Neuronal stem cell (in vitro differentiated cells): ENCODE measurements at places on chromosomes 1 and 21.

- no peaks in the 10 kb centered on the region for H3K27me3 ChIP-seq
- DNase-seq, result no peak
- H3K36me3 ChIP-seq, result peaks cover 17% of the 10 kb centered on the region
- no peaks in the 10 kb centered on the region for H3K4me1 ChIP-seq
Measured at GRCh38 chr1:51850420-51851223, 27.9 kb downstream of the NRDC start.

GRCh38 chr1:2205191-2205952 is 10.8 kb upstream of the FAAP20 start:
- peaks cover 46% of the 10 kb centered on the region for H3K4me1 ChIP-seq
- no peaks in the 10 kb centered on the region for H3K36me3 ChIP-seq
- H3K4me3 ChIP-seq, result no peak overlapping the region
- H3K27me3 ChIP-seq, result no peaks in the 10 kb centered on the region

DNA sequence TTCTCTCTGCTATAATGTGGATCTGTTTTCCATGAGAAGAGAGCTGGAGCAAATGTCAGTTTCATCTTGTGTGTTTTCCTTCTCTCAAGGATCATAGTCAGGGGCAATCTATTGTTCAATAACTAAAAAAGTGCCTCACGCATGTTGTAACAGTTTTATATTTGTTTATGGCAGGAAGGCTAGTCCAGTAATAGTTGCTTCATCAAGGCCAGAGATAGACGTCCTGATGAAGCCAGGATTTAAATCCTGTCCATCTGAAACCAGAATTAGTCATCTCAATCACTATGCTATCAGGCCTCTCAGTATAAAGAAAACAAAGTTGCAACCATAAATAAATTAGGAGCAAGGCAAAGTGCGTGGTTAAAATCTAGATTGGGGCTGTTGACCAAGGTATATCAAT is 30.2 kb upstream of the DUSP10 start:
- no peaks in the 10 kb centered on the region for H3K27me3 ChIP-seq
- H3K27ac ChIP-seq, result no peak overlapping the region
- no peaks in the 10 kb centered on the region for H3K4me1 ChIP-seq
- no peak for DNase-seq
- no peaks in the 10 kb centered on the region for H3K36me3 ChIP-seq

- no peak for DNase-seq
- peaks cover 41% of the 10 kb centered on the region for H3K4me1 ChIP-seq
- H3K27ac ChIP-seq, result no peak overlapping the region
- no peaks in the 10 kb centered on the region for H3K36me3 ChIP-seq
Measured at GRCh38 chr1:31767225-31767624, 3.1 kb upstream of the ADGRB2 start.

DNA sequence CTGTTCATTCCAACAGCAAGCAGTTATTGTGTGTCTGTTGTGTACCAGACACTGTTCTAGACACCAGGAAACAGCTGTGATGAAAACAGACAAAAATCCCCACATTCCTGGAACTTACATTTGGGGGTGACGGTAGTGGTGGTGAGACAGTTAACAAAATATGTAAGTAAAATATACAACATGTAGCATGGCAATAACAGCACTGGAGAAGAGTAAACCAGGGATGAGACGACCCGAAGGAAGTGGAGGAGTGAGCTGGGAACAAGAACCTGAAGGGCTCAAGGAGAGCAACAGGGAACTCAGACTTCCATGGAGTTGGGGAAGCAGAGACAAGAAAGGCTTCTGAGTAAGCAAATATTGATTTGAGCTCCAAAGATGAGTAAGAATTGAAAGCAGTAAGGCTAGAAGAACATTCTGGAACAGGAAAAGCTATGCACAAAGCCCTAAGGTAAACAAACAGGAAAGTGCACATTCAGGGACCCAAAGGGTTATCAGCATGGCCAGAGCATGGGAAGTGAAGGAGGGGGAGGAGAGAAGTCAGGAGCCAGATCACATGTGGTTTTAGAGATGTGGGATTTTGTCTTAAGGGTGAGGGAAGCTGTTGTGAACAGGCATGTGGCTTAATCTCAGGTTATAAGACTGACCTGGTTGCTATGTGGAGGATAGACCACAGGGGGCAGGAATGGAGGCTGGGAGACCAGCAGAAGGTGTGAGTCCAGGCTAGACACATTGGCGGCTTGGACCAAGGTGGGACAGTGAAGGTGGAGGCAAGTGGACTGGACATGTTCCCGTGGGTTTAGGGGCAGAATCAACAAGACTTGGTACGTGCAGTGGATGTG is 7.3 kb downstream of the CSF1 start:
- H3K36me3 ChIP-seq, result peaks cover 22% of the 10 kb centered on the region
- no peaks in the 10 kb centered on the region for H3K4me1 ChIP-seq
- H3K4me3 ChIP-seq, result no peak overlapping the region
- DNase-seq, result no peak

- no peak overlapping the region for H3K27ac ChIP-seq
- H3K4me1 ChIP-seq, result no peaks in the 10 kb centered on the region
- H3K4me3 ChIP-seq, result no peak overlapping the region
- H3K36me3 ChIP-seq, result no peaks in the 10 kb centered on the region
- DNase-seq, result no peak
Measured at GRCh38 chr1:21966247-21967000, 10.4 kb upstream of the CELA3B start.

- DNase-seq, result no peak
- H3K27ac ChIP-seq, result no peak overlapping the region
- no peaks in the 10 kb centered on the region for H3K36me3 ChIP-seq
Measured at GRCh38 chr1:236334893-236335545, 53.3 kb upstream of the ERO1B start.

GRCh38 chr1:62810420-62811274 is 26.7 kb downstream of the ATG4C start:
- H3K27me3 ChIP-seq, result no peaks in the 10 kb centered on the region
- H3K27ac ChIP-seq, result no peak overlapping the region
- peaks cover 33% of the 10 kb centered on the region for H3K36me3 ChIP-seq
- H3K4me1 ChIP-seq, result no peaks in the 10 kb centered on the region
- no peak overlapping the region for H3K4me3 ChIP-seq
- no peak for DNase-seq

DNA sequence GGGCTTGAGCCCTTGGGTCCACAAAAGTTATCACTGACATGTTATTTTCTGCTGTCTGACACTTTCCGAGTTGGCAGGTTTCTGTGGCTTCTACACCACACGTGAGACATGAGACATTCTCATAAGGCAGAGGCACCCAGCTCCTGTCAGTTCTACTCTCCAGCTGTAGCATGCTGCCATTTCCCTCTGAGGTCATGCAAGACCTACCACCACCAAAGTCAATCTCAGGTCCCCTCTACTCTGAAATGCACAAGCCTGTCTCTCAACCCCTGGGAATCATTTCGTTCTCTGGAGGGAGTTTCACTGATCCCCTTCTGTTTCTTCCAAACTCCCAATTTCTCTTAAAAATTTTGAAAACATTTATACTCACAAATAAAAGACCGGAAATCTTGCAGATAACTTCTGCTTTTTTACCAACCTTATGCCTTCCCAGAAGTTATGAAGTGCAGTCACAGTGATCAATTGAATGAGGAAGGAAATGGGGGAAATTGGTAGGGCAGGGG is 39.5 kb upstream of the CR2 start:
- H3K4me1 ChIP-seq, result no peaks in the 10 kb centered on the region
- H3K27ac ChIP-seq, result no peak overlapping the region
- H3K36me3 ChIP-seq, result no peaks in the 10 kb centered on the region

- no peaks in the 10 kb centered on the region for H3K27me3 ChIP-seq
- no peak overlapping the region for H3K27ac ChIP-seq
- H3K4me3 ChIP-seq, result no peak overlapping the region
- no peaks in the 10 kb centered on the region for H3K4me1 ChIP-seq
- DNase-seq, result no peak
Measured at GRCh38 chr1:177969109-177969508, 749 bp downstream of the SEC16B start.

- no peak overlapping the region for H3K27ac ChIP-seq
- no peaks in the 10 kb centered on the region for H3K36me3 ChIP-seq
- DNase-seq, result no peak
Measured at GRCh38 chr1:107935396-107936064, 29.4 kb downstream of the VAV3 start.

DNA sequence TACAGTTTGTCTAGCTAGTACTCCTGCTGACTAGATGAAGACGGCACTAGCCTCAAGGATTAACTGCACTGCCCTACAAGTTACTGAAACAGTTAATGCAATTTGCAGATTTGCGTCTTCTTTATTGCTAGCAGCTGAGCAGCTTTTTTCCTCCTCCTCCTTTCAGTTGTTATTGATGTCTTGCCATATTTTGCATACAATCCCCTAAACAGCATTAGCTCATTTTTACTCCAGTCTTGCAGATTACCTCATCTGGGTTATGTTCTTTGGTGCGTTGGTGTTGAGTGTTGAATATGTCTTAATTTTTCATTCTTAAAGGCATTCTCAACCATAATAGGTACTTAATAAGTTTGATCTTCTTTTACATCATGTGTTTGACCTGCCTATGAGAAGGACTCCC is 363.4 kb upstream of the LYPLAL1 start:
- H3K4me3 ChIP-seq, result no peak overlapping the region
- peaks cover 7% of the 10 kb centered on the region for H3K4me1 ChIP-seq
- no peaks in the 10 kb centered on the region for H3K27me3 ChIP-seq
- DNase-seq, result no peak

- H3K36me3 ChIP-seq, result no peaks in the 10 kb centered on the region
- H3K4me1 ChIP-seq, result no peaks in the 10 kb centered on the region
- no peaks in the 10 kb centered on the region for H3K27me3 ChIP-seq
- no peak overlapping the region for H3K27ac ChIP-seq
Measured at GRCh38 chr21:34630536-34631143, 15.7 kb upstream of the RCAN1 start.

GRCh38 chr1:57341721-57342120 is 82.1 kb downstream of the DAB1 start:
- H3K27me3 ChIP-seq, result no peaks in the 10 kb centered on the region
- no peak overlapping the region for H3K27ac ChIP-seq
- no peaks in the 10 kb centered on the region for H3K4me1 ChIP-seq
- H3K36me3 ChIP-seq, result no peaks in the 10 kb centered on the region
- no peak for DNase-seq
- no peak overlapping the region for H3K4me3 ChIP-seq

- no peak overlapping the region for H3K4me3 ChIP-seq
- H3K27ac ChIP-seq, result no peak overlapping the region
- no peaks in the 10 kb centered on the region for H3K4me1 ChIP-seq
- DNase-seq, result no peak
Measured at GRCh38 chr1:24656046-24656445, 12.9 kb downstream of the SRRM1 start.

GRCh38 chr21:42513985-42514882 is 582 bp downstream of the SLC37A1 start:
- no peaks in the 10 kb centered on the region for H3K36me3 ChIP-seq
- peak overlapping the region; percentile 79 for H3K4me3 ChIP-seq
- H3K27me3 ChIP-seq, result peaks cover 13% of the 10 kb centered on the region
- peaks cover 10% of the 10 kb centered on the region for H3K4me1 ChIP-seq

GRCh38 chr1:195754874-195755273 is 853.4 kb downstream of the KCNT2 start:
- no peaks in the 10 kb centered on the region for H3K4me1 ChIP-seq
- no peak for DNase-seq
- H3K27me3 ChIP-seq, result no peaks in the 10 kb centered on the region
- H3K36me3 ChIP-seq, result no peaks in the 10 kb centered on the region

DNA sequence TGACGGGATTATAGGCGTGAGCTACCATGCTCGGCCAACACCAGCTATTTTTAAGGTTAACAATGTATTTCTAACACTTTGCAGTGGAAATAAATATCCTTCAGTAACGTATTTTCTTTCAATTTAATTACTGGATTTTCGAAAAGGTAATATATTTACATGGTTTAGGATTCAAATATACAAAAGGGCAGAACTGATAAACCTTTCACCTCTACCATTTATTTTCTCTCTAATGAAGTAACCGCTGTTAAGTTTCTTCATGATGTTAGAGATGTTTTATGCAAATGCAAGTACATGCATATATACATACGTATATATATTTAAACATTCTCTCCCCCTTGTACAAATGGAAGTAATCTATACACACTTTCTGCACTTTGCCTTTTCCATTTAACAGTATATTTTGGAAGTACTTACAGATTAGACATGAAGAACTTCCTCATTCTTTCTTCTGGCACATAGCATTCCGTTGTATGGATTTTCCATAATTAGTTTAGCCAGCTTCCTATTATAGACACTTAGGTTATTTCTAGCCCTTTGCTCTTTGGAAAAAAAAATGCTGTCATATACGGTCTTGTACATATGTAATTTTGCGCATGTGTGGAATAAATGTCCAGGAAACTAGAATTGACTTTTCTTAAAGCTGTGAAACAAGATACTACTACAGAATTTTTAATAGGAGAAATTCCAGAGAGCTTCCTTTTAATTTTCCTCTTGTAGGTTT is 14.9 kb upstream of the HJV start:
- H3K27ac ChIP-seq, result no peak overlapping the region
- peak overlapping the region; percentile 83 for H3K4me3 ChIP-seq
- peaks cover 3% of the 10 kb centered on the region for H3K4me1 ChIP-seq
- no peaks in the 10 kb centered on the region for H3K27me3 ChIP-seq
- peak; percentile 59 for DNase-seq
- H3K36me3 ChIP-seq, result no peaks in the 10 kb centered on the region

DNA sequence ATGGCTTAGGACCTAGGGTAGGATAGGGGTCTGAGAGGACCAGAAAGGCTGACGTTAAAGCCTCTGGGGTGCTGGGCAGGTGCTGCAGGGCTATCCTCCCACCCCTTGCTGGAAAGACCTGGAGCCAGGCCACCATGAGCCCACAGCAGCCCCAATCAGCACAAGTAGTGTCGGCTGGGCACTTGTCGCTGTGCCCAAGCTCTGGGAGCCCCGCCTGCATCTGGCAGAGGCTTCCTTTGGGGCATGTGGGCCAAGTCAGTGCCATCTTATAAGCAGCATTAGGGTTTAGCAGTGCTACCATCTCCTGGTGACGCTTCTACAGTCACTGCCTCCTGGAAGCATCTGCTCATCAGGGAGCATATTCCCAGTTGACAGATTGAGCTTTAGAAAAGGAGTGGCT is 31.3 kb downstream of the MAN1C1 start:
- peaks cover 26% of the 10 kb centered on the region for H3K4me1 ChIP-seq
- H3K36me3 ChIP-seq, result no peaks in the 10 kb centered on the region
- H3K27ac ChIP-seq, result no peak overlapping the region
- DNase-seq, result no peak
- H3K27me3 ChIP-seq, result no peaks in the 10 kb centered on the region
- no peak overlapping the region for H3K4me3 ChIP-seq

- no peaks in the 10 kb centered on the region for H3K4me1 ChIP-seq
- no peak overlapping the region for H3K4me3 ChIP-seq
Measured at GRCh38 chr1:92563457-92564216, 76.9 kb upstream of the GFI1 start.

- no peaks in the 10 kb centered on the region for H3K36me3 ChIP-seq
- DNase-seq, result no peak
- no peaks in the 10 kb centered on the region for H3K27me3 ChIP-seq
- H3K4me3 ChIP-seq, result no peak overlapping the region
- no peak overlapping the region for H3K27ac ChIP-seq
Measured at GRCh38 chr1:79322511-79323027, 316.0 kb upstream of the ADGRL4 start.

- H3K4me1 ChIP-seq, result peaks cover 5% of the 10 kb centered on the region
- H3K27ac ChIP-seq, result no peak overlapping the region
- H3K36me3 ChIP-seq, result no peaks in the 10 kb centered on the region
- H3K27me3 ChIP-seq, result no peaks in the 10 kb centered on the region
- H3K4me3 ChIP-seq, result no peak overlapping the region
- no peak for DNase-seq
Measured at GRCh38 chr1:168485048-168485447, 58.7 kb downstream of the XCL2 start.
